Smooth muscle cell of the coronary artery (primary cell): ENCODE measurements at places on chromosomes 1 and 21. TPM values are rescaled to one million over a fixed set of nuclear protein-coding genes. Genes with fewer than 3 reads are reported as not detected.

The VHLL gene
- total RNA-seq, result 0.23 TPM in 2 replicates

The TLR5 gene
- total RNA-seq, result 1.3 TPM in 1 of 2 replicates, not detected in the other

The NEXN gene
- 2.0 and 9.2 TPM in 2 replicates for total RNA-seq

The MEX3A gene
- 0.47 and 4.7 TPM in 2 replicates for total RNA-seq

The NECTIN4 gene
- 0.35 and 2.3 TPM in 2 replicates for total RNA-seq

The HMGCS2 gene
- not detected in 2 replicates for total RNA-seq

The FCRL6 gene
- total RNA-seq, result not detected in 2 replicates

The ENAH gene
- total RNA-seq, result 136 and 155 TPM in 2 replicates

The PTGS2 gene
- 3.5 and 20.8 TPM in 2 replicates for total RNA-seq

The SPRR4 gene
- not detected in 2 replicates for total RNA-seq

The PYHIN1 gene
- total RNA-seq, result 0.47 TPM in 1 of 2 replicates, not detected in the other
